Stimulated activated CD8-positive, alpha-beta memory T cell treated with anti-CD3 and anti-CD28 coated beads, Interleukin-15, amount 100 ng/mL, for 24 hours (primary cell): ENCODE measurements at places on chromosomes 16 and 17.

DNA sequence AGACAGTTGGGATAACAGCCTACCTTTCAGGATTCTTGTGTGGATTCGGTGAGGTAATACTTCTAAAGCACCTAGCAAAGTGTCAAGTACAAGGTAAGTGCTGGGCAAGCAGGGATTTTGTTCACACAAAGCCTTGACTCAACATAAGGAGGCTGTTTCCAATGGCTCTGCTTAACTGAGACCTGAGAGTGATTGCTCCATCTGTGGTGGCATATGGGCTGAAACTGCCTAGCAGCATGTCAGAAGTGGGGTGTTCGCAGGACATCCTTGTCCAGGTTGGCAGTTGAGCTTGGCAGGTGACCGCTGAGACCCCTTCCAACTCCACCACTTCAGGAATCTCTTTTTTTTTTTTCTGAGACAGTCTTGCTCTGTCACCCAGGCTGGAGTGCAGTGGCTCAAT is 19.8 kb downstream of the IL4R start:
- DNase-seq, result no peak

- no peak for DNase-seq
Observed at GRCh38 chr17:72024457-72024856, 96.4 kb upstream of the SOX9 start.

DNA sequence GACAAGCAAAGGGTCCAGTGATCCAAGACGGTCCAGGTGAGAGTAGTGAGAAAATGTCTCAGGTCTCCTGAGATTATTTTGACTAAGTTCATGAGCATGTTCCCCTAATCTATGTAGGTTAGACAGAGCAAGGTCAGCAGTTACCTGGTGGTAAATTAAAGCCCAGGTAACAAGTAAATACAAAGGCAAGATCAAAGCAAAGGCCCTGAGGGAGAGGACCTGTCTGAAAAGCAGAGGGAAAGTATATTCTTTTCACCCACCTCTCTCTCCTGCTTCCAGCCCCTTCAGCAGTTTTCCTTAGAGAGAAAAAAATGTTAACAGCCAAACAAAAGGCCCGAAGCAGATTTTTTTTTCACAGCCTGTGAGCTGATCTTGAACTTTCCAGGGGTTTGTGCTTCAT is 302.7 kb downstream of the MAP2K6 start:
- DNase-seq, result no peak

DNA sequence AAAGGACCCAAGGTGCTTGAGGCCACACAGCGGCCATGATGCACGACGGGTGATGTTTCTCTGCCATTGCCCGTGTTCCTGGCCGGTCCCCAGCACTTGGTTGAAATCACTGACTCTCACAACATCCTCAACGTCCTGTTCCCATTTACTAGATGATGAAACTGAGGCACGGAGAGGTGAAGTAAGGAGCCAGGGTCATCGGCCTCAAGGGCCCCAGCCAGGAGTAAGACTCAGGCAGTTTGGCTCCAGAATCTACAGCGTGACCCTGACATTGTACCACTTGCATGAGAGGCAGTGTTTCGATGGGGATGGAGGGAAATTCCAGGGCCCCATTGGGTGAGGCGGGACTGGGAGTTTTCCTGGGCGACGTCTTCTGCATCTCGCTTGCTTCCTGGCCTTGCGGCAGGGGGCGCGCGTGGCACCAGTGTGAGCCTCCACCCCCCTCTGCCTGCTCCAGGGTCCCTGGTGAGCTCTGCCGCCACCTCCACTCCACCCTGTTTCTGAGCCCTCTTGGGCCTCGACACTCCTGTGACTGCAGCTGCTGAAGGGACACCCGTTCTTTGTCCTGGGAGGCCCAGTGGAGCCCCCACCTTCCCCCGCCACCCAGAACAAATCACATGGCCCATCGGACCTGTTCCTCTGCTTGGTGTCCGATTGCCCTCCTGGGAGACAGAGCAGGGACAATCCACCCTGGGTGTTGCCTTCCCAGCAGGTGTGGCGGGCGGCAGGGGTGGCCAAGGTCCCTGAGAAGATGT is 133.0 kb upstream of the GSE1 start:
- DNase-seq, result no peak

DNA sequence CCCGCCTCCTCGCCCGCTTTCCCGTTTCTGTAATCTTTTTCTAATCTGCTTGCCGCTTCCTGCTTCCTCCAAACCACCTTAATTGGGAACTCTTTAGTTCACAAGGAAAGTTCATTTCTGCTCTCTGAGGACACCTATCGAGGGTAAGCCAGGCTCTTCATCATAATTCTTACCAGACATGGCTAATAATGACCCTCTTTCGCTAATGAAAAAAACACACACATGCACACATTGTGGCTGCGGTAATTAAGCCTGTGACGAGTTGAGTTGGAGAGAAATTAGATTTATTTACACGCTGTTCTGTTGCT is 100.6 kb downstream of the ZNF423 start:
- no peak for DNase-seq

DNA sequence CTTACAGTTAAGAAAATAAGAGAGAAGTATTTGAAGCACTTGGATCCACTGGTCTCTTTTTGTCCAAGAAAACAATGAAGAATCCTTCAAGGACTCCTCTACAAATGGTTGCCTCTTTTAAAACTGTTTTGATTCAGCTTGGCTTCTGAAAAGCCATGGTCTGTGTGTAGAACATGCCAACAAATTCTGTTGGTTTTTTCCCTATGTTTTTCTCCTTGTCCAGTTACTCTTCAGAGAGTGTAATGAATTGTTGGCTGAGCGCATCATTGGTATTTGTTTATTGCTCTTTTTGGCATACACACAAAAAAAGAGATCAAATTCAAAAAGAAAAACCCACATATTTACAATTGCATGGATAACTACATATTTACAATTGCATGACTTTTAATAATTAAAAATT is at the start of gene ABCA10:
ABCA10 (minus strand) TSS at position 249 of the 400 bp plus-strand sequence. CDS start 3,466 bp downstream, outside the sequence.
- no peak for DNase-seq

- no peak for DNase-seq
Observed at GRCh38 chr17:17380145-17380925, 77.2 kb downstream of the NT5M start.

DNA sequence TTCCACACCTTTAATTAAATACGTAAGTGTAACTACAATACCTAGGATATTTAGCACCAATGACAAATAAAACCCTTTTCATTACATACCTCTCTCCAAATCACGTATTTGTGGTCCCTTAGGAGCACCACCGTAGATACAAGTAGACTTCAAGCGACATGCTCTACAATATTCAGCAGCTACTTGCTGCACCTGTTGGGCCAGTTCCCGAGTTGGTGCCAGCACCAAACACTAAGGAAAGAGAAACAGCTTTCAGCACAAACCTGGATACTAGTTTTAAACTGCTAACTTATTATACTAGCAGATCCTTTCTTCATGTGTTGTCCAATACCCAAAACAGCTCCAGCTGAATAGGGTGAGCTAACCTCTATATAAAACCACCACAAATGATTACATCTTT is 2.7 kb downstream of the DDX5 start:
- no peak for DNase-seq

DNA sequence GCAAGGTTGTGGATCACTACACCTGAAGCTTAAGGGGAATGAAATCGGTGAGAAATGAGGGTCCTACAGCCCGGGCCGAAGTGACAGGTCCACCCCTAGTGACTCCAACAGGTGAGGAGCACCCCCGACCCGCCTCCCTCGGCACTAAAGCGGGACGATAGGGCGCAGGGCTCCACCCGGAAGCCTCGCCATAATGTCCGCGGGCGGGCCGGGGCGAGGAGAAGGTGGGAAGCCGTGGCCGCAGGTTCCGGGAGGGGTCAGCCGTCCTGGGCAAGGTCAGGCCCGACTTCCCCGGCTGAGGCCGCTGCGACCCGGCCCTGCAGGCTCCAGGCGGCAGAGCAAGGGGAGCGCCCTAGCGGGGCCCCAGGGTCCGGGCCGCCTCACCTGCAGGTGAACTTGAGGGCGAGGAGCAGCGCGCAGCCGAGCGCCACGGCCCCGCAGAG is 543 bp downstream of the TXNDC11 start:
- peak; percentile 6 for DNase-seq

DNA sequence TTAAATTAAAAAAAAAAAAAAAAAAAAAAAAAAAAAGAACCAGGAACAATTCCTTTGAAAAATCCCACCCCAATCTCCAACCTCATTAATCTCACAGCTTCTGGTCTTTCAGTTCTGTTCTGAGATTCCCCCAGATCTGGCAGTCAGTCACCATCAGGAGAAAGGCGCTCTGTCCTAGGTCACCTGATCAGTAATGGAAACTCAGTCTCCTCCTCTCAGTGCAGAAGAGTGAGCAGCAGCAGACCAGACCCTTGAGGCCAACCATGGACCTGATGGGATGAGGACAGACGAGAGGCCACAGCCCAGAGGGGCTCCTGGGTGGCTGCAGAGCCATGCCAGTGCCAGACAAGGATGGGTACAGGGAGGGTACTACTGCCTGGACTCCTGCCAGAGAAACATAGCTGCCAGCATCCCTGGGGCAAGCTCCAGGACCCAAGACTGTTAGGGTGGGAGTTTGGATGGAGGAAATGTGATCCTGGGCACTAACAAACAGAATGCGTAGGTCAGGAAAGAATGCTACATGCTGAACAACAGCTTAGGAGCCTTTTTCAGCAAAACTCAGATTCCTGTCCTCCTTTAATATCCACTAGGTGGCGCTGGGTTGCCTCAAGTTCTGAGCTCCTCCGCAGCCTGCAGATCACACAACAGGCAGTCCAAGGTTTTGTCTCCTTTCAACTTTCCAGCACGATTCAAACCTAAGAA is 28.7 kb downstream of the MPG start:
- DNase-seq, result peak; percentile 15

GRCh38 chr17:17668358-17668757 is 12.9 kb upstream of the RAI1 start:
- no peak for DNase-seq

DNA sequence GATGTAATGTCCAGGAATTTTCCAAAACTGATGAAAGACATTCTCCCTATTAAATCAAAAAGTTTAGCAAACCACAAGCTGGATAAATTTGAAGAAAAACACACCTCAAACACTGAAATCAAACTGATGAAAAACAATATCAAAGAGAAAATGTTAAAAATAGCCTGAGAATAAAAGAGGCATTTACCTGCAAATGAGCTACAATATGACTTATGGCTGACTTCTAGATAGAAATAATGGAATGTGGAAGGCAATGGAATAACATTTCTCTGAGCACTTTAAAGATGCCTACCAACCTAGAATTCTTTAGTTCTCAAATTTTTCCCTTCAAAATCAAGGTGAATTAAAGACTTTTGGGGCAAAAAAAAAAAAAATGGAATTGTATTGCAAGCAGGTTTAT is 52.4 kb upstream of the HSBP1 start:
- DNase-seq, result no peak

- DNase-seq, result no peak
Observed at GRCh38 chr16:55949518-55949917, 74.3 kb upstream of the CES5A start.

DNA sequence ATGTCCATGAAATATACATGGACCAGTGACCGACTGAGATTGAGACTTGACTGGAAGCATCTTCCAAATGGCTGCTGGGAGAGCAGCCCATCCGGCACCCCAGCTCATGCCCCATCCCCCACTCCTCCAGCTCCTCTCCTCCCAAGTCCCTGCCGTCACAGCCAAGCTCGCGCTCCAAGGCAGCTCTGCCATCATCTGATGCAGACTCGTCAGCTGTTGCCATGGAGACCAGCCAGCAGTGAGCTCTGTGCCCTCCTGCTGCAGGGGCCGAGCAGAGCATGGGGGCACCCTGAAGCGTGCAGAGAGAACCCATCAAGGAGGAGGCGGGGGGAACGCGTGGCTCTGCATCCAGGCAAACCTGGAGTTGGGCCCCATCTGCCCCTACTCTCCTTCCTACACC is 74.5 kb upstream of the TNRC6C start:
- DNase-seq, result no peak
